ENCODE measurements at places on chromosomes 16 and 17.

GRCh38 chr17:44795928-44796327 is 34.2 kb downstream of the GJC1 start:
- no peak for DNase-seq

GRCh38 chr17:28180449-28180848 is 138.0 kb downstream of the NLK start:
- DNase-seq = no peak

GRCh38 chr17:55842405-55843158 is 91.7 kb downstream of the PCTP start:
- no peak for DNase-seq

DNA sequence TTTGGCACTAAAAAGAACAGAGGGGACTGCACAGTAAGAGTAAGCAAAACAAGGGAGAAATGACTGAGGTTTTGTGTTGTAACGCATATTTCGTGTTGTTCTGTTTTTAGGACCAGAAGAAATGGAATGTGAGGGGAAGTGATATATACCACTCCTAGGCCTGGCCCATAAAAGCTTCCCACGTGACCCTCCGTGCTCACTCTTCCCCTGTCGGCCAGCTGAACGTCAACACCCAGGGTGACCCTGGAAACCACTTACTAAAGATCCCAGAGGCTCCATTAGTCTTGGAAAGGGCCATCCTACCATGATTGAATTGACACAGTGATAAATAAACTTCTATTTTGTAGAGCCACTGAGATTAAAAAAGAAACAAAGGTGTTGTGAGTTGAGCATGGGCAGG is 79.8 kb downstream of the HELZ start:
- DNase-seq = peak; percentile 18

DNA sequence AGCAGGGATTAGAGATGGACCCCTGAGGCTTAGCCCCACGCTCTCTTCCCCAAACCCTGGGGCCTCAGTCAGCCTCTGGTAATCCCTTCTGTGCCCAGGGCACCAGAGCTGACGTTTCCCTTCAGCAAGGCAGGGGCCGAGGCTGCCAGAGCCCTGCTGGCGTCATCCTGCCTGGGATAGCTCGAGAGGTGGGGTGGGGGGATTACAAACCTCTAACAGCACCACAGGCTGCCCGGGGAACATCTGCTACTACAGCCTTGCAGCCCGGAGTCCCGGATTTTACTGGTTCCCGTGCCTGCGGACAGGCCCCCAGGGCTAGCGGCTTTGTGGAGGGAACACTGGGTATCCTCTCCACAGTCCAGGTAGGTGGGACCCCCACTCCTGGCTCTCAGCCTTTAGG is at the start of gene AANAT:
TSS of gene AANAT (plus strand) at position 238 of the 400 bp plus-strand sequence. CDS start 1,144 bp downstream, outside the sequence.
- no peak for DNase-seq

DNA sequence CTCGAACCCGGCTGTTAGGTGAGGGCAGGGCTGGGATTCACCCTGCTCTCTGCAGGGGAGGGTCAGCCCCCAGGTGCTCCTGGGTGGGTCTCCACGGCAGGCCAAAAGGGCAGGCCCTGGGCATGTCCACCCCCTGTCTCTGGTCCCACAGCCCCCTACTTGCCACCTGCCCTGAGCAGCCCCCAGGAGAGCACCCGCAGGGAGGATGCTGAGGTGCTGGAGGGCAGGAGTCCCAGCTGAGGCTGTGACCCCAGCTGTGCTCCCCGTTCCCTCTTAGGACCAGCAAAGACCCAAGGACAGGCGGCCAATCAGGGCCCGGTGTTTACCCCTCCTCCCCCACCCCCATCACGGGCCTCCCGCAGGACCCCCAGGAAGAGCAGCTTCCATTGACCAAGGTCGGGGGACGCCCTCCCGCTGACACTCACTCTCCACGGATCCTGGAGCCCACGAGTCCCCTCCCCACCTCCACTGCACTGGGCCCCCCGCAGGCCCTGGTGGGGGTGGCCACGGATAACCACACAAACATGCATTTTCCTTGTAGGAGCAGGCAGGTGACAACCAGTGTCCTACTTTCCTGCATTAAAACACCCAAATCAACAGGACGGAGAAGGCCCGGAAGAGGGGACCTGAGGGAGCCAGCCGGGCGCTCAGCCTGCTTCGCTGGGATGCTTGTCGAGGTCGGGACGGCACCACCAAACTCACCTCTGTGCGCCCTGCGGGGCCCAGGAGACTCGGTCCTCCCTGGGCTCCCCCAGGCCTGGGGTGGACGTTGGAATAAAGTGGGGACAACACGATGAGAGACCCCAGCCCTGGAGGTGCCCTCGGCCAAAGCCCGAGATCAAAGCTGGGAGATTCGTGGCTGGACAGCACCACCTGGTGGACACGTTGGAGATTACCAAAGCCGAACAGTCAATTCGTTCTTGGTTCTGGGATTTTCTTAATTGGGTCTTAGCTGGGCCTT is 22.5 kb upstream of the ENPP7 start:
- DNase-seq = peak; percentile 48

DNA sequence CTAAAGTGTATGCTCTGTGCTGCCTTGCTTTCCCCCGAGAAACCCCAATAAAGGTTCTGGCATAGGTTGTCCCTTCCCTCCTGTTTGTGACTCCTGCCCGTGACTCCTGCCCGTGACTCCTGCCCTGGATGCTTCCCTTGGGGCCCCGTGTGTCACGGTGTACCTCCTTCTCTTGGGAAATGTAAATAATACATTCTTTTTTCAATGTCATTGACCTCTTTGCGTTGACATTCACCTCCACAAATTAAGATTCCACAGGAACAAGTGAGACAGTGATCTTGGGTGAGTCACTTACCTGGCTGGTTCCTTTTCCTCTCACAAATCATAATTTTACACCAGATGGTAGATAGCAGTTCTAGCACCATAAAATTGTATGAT is 632 bp downstream of the CCL15 start:
- DNase-seq = no peak

GRCh38 chr17:28574526-28574925 is 2.2 kb downstream of the ALDOC start:
- DNase-seq = no peak

DNA sequence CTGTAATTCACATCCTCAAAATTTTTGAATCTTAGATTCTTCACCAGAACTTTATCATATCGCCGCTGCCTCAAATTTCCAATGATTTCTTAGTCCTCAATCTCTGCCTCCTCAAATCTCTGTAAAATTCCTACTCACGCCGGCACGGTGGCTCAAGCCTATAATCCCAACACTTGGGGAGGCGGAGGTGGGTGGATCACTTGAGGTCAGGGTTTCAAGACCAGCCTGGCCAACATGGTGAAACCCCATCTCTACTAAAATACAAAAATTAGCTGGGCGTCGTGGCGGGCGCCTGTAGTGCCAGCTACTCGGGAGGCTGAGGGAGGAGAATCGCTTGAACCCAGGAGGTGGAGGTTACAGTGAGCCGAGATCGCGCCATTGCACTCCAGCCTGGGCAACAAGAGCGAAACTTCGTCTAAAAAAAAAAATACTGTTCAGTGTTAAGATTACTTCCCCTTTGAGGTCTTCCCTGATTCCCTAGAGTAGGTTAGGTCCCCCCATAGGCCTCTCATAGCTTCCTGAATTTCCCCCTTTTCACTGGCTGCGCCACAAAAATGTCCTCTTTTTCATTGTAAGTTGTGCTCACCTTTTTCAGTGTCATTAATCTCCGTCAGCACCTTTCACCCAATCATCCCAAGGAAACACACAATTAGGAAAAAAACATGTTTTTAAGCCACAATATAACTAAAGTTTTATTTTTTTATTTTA is 919 bp upstream of the CBX1 start:
- no peak for DNase-seq

GRCh38 chr17:39548494-39549225 is 59.1 kb downstream of the NEUROD2 start:
- DNase-seq = no peak

GRCh38 chr17:55444471-55445441 is 23.1 kb upstream of the MMD start:
- DNase-seq = no peak

- no peak for DNase-seq
These were observed 21.6 kb downstream of the CFAP97D1 start for GRCh38 chr17:43801844-43802243.

DNA sequence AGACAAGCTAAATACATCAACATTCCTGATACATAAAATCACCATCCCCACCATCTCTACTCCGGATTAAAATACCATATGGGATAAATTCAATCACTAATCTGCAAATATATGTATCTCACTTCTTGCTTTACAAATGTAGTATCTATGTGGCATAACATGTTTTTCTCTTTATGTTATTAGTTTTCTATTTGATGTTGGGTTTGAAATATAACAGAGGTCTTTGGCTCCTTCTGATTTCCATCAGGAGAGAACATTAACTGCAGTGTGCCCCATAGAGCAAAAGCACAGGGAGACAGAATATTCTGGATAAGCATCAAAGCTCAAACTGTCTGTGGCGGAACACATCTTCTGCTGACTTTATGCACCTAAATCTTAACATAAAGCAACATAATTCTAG is 547.2 kb upstream of the CDH8 start:
- no peak for DNase-seq

DNA sequence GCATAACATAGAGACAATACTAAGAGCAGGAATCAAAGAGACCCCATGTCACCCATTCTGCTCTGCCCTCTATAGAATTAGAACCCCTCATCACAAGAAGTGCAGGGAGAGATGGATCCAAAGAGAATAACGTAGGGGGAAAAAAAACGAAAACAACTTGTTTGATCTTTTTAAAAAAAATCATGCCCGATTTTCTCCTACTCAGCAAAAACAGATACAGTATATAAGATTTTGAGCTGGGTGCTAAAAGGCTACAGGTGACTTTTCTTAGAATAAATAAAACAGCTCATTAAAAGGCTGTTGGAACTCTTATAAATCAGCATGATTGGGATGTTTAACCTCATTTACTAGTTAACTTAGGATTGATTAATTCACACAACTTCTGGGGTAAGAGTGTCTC is 17.4 kb downstream of the UBN1 start:
- DNase-seq = no peak

- DNase-seq = no peak
These were observed 391.5 kb downstream of the CDH8 start for GRCh38 chr16:61644736-61645135.

DNA sequence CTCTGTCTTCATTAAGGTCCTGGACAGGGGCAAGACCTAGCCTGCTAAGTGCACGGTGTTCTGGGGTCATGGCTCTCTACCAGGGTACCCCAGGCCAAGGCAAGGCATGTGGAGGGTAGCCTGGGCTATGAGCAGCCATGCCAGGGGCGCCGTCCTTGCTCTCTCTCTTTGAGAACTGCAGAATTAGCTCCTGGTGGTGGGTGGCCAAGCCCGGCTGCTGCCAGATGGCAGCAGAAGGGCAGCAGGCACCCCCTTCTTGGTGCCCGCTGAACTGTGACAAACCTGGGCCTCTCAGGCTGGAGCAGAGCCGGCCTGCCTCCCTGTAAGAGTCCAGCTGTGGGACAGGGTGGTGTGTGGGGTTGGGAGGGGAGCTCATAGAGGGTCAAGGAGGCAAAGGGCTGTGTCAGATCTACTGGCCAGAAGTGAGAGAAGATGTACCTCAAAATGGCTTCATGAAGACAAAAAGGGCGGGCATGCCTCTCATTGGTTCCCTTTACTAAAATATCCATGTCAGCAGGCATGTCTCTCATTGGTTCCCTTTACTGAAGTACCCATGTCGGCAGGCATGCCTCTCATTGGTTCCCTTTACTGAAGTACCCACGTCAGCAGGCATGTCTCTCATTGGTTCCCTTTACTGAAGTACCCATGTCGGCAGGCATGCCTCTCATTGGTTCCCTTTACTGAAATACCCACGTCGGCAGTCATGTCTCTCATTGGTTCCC is 81.7 kb upstream of the SDK2 start:
- DNase-seq = no peak

GRCh38 chr17:80755650-80756405 is 211.2 kb downstream of the RPTOR start:
- no peak for DNase-seq

- peak; percentile 93 for DNase-seq
These were observed 2.8 kb upstream of the SMIM36 start for GRCh38 chr17:55513885-55514590.

DNA sequence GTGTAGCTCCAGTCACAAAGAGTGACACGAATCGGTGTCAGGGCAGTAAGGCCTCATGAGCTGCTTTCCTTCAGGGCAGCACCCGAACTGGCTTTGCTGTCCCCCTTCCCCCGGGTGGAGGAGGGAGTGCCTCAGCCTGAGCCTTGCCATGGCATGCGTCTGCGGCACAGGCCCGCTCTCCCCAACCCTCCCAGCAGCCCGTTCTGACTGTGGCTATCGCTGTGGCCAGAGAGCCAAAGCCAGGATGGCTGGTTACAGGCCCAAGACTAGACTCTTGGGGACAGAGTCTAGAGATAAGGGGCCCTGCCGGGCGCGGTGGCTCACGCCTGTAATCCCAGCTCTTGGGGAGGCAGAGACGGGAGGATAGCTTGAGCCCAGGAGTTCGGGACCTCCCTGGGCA is 25.9 kb downstream of the CLUH start:
- no peak for DNase-seq

DNA sequence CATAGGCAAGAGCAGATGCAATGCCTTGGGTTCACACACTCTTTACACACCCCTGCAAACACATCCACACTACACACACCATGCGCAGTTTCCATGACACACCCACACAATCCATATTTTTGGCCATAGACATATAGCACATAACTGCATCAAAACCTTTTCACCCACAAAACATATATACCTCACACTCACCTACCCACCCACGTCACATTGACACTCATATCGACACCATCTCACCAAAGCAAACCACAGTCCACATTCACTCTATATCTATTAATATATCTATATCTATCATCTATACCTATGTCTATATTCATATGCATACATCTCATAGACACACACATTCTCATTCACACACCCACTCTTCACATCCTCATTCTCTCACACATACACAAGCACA is 246.9 kb downstream of the SHISA9 start:
- DNase-seq = no peak

DNA sequence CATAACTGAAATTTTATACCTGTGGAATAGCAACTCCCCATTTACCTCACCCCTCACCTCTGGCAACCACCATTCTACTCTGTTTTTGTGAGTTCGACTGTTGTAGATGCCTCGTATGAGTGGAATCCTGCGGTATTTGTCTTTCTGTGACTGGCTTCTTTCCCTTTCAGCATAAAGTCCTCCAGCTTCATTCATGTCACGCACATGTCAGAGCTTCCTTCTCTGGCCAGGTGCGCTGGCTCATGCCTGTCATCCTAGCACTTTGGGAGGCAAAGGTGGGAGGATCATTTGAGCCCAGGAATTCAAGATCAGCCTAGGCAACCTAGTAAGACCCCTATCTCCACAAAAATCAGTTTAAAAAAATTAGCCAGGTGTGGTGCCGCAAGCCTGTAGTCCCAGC is 278.4 kb downstream of the PARN start:
- DNase-seq = no peak

DNA sequence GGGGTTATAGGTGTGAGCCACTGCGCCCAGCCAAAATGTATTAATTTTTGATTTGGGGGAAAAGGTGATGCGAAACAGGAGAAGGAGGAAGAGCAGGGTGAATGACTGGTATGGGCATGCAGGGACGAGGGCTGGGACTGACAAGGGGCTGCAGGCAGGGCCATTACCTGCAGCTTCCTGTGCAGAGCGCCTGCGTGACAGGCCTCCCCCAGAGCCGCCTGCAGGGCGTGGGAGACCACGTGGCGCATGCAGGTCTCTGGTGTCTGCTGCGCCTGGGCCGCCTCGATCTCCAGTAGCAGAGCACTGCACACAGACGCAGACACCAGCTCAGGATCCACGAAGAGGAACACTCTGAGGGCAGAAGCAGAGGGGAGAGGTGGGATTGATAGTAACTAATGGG is 32.4 kb downstream of the PIK3R6 start:
- no peak for DNase-seq

Data from tibial nerve (tissue), 4 donors.